CD8-positive, alpha-beta memory T cell (primary cell): ENCODE measurements at places on chromosomes 2 and 18. TPM values are rescaled to one million over a fixed set of nuclear protein-coding genes. Genes with fewer than 3 reads are reported as not detected.

DNA sequence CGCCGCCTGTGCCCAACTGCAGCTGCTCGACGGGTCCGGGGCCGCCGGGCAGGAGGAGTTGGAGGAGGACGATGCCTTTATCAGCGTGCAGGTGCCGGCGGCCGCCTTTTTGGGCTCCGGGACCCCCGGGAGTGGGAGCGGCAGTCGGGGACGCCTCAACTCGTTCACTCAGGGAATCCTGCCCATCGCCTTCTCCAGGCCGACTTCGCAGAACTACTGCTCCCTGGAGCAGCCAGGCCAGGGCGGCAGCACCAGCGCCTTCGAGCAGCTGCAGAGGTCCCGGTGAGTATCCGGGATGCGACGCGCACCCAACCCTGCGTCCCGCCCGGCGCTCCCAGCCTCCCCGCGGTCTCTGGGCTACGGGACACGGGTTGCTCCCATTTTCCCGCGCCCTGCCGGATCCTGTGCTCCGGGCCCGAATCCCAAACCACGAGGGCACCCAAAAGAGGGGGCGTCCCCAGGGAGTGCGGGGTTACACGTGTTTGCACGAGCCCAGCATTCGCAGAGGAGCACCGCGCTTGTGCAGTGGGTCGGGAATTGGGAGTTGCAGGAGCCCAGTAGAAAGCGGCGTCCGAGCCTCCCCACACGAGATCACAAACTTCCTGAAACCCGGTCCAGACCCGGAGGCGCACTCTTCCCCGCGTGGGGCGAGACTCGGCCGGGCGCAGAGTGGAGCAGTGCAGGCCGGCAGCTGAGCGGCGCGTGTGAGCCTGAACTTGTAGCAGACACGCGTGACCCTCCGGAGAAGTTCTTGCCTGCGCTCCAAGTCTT lies 1.2 kb downstream of the CABLES1 start:
- no peak for DNase-seq

GRCh38 chr2:127796389-127796788 lies 14.6 kb downstream of the WDR33 start:
- DNase-seq: no peak

- no peak for DNase-seq
These were observed 1.3 kb upstream of the CHRNA1 start for GRCh38 chr2:174765576-174765975.

GRCh38 chr18:58046794-58047555 lies 2.9 kb downstream of the NEDD4L start:
- no peak for DNase-seq

The FAM237A gene
- not detected for total RNA-seq
